Vagina (tissue), 2 donors: ENCODE measurements at places on chromosomes 2 and 18.

DNA sequence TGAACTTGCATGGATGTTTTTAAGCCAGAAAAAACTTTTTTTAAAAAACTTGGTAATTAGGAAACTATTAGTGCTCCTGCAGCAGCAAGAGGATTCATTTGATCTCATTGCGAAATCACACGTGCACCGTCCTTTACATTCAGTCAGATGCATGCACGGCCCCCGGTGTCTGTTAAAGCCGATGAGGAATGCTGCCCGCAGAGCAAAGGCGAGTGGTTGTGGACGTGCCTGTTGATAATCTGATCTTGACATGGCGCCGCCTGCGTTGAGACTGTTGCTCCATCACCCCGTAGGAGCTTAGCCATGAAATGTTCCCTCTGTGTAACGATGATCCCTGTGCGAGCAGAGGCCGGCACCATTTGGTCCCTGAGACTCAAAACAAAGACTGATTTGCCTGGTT is 300.0 kb downstream of the GBX2 start:
- no peaks in the 10 kb centered on the region for H3K27me3 ChIP-seq
- no peaks in the 10 kb centered on the region for H3K36me3 ChIP-seq
- H3K4me1 ChIP-seq: no peaks in the 10 kb centered on the region
- no peak overlapping the region for H3K27ac ChIP-seq
- H3K4me3 ChIP-seq: no peak overlapping the region

DNA sequence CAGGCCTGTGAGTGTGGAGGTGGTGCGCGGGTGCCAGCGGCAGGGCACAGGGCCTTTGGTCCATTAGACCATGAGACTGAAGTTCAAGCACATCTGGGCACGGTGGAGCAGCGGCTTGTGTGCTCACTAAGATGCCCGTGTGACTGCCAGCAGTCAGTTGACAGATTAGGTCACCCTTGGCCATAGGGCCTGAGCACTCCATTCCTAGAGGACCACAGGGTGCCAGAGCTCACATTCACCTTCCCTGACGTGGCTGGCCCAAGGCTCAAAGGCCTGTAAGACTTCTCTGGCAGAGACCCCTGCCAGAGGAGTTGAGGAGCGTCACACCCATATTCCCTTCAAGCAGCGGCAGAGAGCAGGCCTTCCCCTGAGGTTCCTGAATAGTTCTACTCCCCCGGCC is 650 bp downstream of the LHCGR start:
- H3K27me3 ChIP-seq: no peaks in the 10 kb centered on the region
- no peak overlapping the region for H3K27ac ChIP-seq
- DNase-seq: no peak
- H3K36me3 ChIP-seq: no peaks in the 10 kb centered on the region
- peaks cover 8% of the 10 kb centered on the region for H3K4me1 ChIP-seq

DNA sequence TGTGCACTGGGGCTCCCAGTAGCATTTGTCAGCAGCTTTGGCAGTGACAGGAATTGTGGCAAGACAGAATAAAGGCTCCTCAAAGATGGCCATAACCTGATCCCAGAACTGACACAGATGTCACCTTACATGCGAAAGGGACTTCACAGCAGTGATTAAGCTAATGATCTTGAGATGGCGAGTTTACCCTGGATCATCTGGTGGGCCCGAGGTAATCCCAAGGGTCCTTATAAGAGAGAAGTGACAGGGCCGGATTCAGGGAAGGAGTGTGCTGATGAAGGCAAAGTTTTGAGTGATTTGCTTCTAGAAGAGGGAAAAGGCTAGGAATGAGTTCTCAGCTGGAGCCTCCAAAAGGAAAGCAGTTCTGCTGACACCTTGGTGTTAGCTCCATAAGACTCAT is 333.9 kb downstream of the LPIN1 start:
- no peak overlapping the region for H3K27ac ChIP-seq
- no peak overlapping the region for H3K4me3 ChIP-seq
- no peaks in the 10 kb centered on the region for H3K27me3 ChIP-seq
- no peaks in the 10 kb centered on the region for H3K36me3 ChIP-seq
- H3K4me1 ChIP-seq: no peaks in the 10 kb centered on the region

DNA sequence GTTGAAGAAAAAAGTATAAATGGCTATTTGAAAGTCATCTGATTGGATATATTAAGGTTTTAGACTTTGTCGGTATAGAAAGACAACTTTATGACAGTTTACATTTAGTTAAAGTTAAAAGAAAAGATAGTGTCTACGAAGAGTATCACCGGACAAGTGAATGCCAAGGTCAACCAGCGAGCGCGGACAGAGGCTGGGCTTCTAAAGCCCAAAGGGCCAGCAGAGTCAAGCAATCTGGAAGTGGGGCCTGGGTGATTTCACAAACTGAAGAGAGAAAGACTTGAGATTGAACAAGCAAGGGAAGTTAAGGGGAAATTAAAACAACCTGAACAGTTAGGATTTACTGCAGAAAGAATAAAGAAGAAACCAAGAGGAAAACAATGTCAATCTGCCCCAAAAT is 16.3 kb downstream of the ZNF521 start:
- H3K4me1 ChIP-seq: peaks cover 13% of the 10 kb centered on the region
- H3K27ac ChIP-seq: no peak overlapping the region

DNA sequence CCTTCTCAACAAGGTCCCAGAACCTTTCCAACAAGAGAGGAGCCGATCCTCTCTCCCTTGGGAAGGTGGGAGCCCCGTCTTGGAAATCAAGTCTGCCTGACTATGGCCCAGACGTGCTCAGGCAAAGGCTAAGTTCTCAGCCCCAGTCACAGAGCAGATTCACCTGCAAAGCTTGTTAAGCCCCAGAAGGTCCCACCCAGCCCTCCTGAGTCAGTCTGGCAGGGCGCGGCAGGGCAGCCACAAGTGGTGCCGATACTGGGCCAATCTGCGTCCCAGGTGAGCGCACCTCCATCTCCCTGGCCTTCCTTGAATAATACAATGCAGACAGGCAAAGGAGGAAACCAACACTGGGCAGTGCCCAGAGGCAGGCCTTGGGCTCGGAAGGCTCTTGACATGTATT is 15.0 kb downstream of the CRACDL start:
- H3K4me1 ChIP-seq: no peaks in the 10 kb centered on the region
- DNase-seq: no peak
- H3K27me3 ChIP-seq: no peaks in the 10 kb centered on the region
- no peaks in the 10 kb centered on the region for H3K36me3 ChIP-seq

- no peaks in the 10 kb centered on the region for H3K4me1 ChIP-seq
- no peak overlapping the region for H3K27ac ChIP-seq
- H3K4me3 ChIP-seq: no peak overlapping the region
- no peaks in the 10 kb centered on the region for H3K36me3 ChIP-seq
These were observed 12.0 kb upstream of the GTF2A1L start for GRCh38 chr2:48605482-48606175.

- DNase-seq: no peak
- no peak overlapping the region for H3K4me3 ChIP-seq
- no peaks in the 10 kb centered on the region for H3K27me3 ChIP-seq
- H3K27ac ChIP-seq: no peak overlapping the region
These were observed 67.8 kb upstream of the UXS1 start for GRCh38 chr2:106261871-106262321.
